ENCODE measurements at places on chromosomes 2 and 18.
A peak's percentile ranks its signal among the peaks of the same experiment; 100 is the strongest.

DNA sequence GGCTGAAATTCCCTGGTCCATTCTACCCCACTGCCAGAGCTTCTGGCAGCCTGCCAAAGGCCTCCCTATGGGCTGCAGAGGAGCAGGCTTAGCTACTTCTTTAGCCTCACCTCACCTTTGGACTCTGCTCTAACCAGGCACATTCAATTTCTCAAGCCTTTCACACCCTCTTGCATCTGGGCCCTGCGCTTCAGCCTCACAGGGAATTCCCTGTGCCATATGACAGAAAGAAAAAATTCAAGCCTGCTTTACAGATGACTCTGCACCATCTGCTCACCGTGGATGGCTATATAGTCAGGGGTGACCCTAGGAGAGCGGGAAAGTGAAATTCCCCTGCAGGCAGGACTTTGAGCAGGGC lies 62.5 kb downstream of the REEP1 start:
- peak; percentile 6 for DNase-seq

- no peak for DNase-seq
These were observed 26.6 kb downstream of the TMEM18 start for GRCh38 chr2:650343-651310.

- DNase-seq = no peak
These were observed 106.2 kb downstream of the KCTD1 start for GRCh38 chr18:26442126-26442525.

GRCh38 chr2:152676461-152676860 lies 40.8 kb downstream of the PRPF40A start:
- DNase-seq = no peak

GRCh38 chr2:16332681-16333557 lies 332.7 kb downstream of the CYRIA start:
- no peak for DNase-seq

GRCh38 chr2:74653589-74653984 lies 460 bp upstream of the SEMA4F start:
- no peak for DNase-seq

DNA sequence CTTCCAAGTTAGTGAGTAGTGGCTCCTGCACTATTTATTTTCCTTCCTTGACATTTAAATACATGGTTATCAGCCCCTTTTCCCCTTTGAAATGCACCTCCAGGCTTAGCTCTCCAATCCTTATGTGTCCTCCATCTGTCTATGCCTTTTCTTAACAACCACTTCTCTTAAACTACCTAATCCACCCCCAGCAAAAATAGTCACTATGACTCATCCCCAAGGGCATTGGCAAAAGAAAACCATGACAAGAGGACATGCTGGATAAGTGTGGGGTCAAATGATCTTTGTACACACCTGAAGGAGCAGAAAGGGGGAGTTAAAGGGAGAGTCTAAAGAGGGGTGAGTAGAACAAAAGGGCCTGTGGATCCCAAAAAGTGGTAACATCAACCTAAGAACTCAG lies 127.2 kb downstream of the ANKRD44 start:
- DNase-seq = no peak

DNA sequence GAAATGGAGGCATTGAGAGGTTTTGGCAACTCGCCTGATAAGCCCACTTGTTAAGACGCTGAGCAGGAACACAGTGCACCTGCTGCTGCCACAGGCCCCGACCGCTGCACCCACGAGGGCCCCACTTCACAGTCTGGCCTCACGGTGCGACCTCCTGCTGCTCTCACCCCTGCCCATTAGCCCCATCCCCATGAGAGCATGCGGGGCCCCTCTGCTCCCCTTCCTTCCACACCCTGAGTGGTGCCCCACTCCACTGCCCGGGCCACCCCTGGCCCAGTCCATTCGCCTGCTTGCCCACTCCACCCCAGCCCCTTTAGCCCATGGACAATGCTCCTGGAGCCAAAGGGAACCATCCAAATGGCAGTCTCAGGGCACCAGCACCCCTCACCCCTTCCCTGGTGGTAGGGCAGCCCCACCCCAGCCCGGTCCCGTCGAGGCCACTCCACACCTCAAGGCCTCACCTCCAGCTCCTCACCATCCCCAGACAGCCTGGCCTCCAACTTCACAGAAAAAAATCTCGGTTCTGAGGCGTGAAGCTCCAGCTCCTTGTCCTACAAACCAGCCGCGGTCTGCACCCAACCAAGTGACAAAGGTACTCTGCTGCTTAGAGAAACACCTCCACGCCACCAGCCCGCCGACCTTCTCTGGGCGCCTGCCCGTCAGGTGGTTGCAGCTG lies 6.7 kb upstream of the GPR55 start:
- no peak for DNase-seq

GRCh38 chr2:88739985-88740600 lies 48.6 kb downstream of the RPIA start:
- DNase-seq = peak; percentile 50

DNA sequence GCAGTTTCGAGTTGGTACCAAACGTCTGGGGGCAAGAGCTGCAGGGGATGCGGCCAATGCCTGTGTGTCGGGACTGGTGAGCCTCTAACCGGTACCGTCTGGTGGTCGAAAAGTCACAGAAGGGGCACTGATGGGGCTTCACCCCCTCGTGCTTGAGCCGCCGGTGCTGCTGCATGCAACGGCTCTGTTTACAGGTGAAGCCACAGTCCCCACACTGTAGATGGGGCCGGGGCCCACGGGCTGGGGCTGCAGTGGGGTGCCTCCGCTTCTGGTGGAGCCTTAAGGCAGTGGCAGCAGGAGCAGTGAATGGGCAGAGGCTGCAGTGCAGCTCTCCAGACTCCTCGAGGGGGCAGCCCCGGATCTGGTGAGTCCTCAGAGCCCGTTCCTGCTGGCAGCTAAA lies 16.6 kb downstream of the ZNF142 start:
- DNase-seq = no peak

- DNase-seq = no peak
These were observed 1123.7 kb downstream of the TDRD15 start for GRCh38 chr2:22247466-22247865.

GRCh38 chr2:604854-605524 lies 72.2 kb downstream of the TMEM18 start:
- no peak for DNase-seq

DNA sequence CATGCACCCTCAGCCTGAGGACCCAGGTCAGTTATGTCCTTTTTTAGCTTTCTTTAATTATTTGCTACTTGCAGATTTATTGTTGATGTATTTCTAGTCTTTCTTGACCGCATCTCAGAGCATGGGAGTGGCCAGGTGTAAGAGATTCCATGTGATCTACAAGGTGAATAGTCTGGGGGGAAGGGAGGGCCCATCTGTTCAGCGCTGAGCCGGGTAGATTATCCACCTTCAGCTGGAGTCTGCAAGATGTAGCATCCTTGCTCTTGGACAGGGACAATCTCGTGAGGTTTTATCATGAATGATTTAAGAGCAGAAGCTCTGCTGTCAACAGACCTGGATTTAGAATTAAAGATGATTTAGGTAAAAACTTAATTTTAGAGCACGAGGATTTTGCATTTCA lies 12.0 kb upstream of the DGKD start:
- no peak for DNase-seq

DNA sequence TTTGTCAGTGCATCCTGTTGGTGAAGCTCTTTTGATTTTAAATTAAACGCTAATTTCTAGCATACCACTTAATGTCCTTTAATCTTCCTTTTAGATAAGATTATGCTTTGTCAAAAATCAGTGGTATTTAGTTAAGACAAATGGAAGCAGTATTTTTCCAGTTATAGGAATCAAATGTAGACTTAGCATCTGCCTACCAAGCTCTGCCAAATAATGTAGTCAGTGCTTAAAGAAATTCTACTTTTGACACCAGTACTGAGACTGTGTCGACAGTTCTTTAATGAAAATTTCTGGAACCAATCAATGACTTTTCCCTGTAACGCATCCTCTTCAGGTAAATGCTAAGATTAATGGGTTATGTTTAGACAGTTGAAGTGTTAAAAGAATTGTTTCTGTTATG lies 803.3 kb upstream of the FAM98A start:
- DNase-seq = no peak

- no peak for DNase-seq
These were observed 38.8 kb downstream of the BMP10 start for GRCh38 chr2:68832233-68832869.

DNA sequence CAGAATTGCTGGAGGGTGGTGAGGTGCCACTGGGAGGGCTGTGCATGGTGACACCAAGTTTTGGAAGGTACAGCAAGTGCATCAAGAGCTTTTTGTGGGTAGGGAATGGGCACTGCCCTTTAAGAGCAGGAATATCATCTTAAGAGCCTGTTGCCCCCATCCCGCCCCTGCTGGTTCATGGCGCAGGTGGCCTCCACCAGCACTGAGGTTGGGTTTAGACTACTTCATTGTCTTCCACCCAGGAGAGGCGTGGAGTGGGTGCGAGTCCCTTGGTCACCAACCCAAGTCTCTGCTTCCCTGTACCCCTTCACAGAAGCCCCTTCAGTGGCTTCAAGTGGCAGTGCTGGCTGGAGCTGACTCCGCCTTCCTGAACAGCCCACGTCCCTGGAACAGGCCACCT lies 7.8 kb downstream of the RNPEPL1 start:
- no peak for DNase-seq

DNA sequence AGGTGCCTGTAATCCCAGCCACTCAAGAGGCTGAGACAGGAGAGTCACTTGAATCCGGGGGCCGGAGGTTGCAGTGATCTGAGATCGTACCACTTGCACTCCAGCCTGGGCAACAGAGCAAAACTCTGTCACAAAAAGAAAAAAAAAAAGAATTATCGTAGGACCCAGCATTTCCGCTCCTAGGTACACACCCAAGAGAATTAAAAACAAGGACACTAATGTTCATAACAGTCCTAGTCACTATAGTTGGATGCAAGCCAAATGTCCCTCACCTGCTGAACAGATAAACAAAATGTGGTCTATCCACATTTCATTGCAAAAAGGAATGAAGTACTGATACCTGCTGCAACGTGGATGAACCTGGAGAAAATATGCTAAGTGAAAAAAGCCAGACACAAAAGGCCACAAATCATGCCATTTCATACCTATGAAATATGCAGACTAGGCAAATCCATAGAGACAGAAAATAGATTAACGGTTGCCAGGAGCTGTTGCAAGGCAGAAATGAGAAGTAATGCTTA lies 21.2 kb downstream of the ADRA2B start:
- DNase-seq = peak; percentile 4
